SHP77 (cell line): ENCODE measurements at places on chromosomes 2 and 18.

- no peak for DNase-seq
Measured at GRCh38 chr2:221747289-221747972, 175.3 kb upstream of the EPHA4 start.

- DNase-seq: no peak
Measured at GRCh38 chr2:158142568-158143332, 41.1 kb downstream of the UPP2 start.

DNA sequence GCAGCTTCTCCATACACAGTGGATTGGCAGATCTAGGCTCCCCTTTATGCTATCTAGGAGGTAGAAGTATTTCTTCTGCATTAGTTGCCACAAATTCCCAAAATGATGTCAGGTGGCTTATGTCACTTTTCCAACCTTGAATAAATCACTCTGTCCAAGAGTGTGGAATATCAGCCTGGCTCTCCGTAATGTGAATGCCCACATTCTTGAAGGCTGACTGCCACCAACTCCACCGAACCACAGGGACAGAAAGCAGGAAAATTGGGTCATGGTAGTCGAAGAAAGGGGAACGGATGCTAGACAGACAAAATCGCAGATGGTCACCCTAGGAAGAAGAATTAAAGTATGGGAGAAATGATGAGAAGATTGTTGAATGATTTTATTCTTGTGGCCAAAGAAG, 624.9 kb upstream of the CDH2 start:
- DNase-seq: no peak

DNA sequence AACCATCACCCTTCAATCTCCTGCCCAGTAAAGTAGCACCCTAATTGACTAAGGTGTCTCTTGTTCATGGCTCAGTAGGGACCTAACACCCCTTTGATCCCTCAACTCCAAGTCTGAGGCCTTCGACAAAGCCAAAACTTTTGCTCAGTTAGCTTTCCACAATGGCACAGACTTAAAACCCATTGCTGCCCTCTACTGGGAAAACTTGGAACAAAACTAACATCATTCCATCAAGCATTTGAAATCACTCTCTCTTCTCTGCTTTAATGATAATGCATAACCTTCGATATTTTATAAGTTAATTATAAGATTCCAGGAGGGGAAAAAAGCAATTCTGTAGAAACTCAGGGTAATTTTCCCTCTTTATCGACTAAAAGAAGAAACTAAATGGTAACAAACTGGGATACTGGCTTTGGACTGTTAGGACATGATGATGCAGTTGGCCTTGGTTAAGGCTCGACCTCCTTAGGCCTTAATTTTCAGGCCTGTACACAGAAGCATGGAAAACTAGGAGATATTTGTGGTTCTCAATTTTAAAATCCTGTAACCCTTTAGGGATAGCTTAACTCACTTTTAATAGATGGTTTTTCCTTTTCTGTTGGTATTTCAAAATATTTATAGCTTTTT, 127.8 kb downstream of the STK39 start:
- peak; percentile 6 for DNase-seq

- DNase-seq: no peak
Measured at GRCh38 chr2:144496092-144496976, 23.6 kb downstream of the ZEB2 start.

DNA sequence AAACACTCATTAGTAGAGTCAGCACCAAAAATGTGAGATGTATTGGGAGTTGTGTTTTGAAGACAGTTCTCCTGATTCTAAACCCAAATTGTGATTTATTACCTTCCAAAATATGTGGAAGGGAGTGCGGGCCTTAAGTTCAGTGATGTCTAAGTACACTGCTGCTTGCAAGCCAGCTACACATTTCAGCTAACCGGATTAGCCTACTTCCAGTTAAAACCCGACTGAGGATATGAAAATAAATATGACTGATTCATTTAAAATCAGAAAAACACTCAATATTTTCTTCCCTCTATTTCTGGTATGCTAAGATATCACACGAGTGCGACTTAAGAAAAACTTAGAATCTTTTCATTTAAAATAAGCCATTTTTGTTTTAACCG, 907 bp downstream of the FHL2 start:
- DNase-seq: peak; percentile 3

DNA sequence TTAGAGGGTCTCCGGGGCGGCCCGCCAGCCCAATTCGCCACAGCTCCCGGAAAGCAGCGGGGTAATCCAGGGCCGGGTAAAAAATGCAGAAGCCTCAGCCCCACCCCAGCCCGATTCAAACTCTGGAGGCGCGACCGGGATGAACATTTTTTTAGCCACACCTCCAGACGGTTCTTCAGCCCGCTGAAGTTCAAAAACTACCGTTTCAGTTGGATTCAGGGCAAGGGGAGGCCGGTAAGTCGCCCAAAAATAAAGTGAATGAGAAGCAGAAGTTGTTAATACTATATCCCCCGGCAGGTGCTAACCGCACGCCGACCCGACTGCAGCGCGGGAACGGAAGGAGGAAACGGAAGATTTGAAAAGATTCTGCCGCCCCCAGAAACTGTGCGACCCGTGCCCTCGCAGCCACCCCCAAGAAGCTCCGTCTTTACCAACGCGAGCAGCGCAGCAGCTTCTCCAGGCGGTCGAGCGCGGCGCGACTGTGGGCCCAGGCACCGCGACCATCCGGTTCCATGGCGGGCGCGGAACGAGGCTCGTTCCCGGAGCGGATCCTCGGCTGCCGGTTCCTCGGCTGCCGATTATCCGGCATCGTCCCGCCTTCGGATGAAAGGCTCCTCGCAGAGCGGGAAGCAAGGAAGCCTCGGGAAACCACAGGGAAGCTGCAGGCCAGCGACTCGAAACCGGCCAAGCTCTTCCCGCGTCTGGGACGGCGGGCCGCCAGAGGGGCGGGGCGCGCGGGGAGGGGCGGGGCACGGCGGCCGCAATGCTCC, at the start of gene BARD1:
TSS of gene BARD1 (minus strand) at position 703 of the 770 bp plus-strand sequence. CDS start at position 589, 114 bp downstream.
- peak; percentile 42 for DNase-seq

DNA sequence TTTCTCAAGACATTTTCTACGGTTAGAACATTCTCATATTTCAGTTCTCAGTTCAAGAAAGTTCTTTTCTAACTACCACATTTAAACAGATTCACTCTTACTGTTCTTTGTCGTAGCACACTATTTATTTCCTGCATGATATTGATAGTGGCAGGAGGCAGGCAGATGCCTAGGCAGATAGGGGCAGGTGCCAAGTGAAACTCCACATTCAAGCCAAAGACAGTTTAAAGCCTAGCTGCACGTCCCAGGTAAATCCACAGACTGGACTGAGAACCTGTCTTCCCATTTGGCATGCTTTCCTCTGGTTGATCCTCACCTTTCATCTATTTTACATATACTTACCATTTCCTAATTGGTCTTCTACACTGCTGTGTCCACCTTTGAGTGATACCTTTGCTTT, 359.3 kb downstream of the TMX3 start:
- no peak for DNase-seq

GRCh38 chr2:240916571-240917008, 10.5 kb downstream of the CROCC2 start:
- DNase-seq: no peak

DNA sequence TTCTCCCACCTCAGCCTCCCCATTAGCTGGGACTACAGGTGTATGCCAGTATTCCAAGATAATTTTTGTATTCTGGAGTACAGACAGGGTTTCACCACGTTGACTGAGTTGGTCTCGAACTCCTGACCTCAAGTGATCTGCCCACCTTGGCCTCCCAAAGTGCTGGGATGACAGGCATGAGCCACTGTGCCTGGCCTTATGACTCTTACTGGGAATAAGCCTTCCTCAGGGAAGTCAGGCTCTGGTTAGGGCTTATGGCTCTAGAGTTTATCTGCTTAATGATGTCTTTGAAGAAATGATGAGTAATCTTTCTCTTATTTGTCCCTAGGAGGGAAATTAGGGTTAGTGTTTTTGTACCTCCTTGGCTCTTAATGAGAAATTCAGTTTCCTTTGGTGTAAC, 187.7 kb downstream of the FAM210A start:
- DNase-seq: no peak

DNA sequence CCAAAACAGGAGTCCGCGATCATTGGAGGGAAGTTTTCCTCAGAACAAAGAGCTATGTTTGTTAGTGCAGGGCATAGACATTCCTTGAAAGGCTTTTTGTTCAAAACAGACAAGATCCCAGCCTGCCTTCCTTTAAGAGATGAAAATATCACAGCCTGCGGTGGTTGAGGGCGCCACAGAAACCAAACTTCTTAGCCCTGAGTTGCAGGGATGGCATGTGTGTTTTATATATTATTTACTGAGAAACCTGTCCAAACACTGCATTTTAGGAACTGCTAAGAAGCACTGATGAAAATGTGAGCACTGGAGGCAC, 57.5 kb upstream of the TMEM178A start:
- no peak for DNase-seq

DNA sequence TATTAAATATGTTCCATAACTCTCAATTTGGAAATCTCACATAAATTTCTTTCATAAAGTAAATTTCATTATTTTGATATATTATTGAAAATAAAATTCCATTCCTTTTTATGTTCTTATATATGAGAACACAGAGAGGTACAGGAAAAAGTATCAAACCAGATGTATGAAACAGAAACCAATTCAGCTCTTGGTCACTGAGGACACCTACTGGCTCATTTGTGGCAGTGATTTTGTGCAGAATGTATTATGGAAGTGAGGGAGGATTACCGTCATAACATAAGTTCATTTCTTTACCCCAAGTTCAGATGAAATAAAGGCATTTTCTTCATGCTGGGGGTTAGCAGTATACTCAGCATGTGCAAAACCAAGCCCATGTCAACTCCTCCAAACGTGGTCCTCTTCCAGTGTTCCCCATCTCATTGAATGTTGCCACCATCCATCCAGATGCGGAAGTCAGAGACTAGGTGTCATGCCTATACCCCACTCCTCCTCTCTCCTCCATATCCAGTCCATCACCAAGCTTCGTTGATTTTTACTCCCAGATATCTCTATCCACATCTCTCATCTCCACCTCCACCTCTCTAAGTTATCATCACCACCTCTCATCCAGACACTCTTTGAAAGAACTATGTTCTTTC, 41.7 kb upstream of the MALL start:
- DNase-seq: no peak

DNA sequence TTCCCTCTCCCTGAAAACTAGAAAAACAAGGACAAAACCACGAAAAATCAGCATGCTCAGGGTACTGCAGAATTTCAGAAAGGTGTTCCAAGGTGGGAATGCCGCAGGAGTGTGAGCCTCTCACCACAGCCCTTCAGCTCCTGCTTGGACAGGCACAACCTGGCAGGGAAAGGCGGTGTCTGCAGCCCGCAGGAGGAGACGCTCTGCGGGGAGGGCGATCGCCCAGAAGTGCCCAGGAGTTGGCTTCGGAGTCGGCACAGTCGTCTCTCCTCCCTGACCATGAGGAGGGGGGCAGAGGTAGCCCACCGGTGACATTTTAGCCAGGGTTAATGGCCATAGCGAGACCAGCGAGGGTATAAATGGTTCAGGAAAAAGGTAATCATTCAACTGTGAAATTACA, 57.2 kb downstream of the TMEM18 start:
- DNase-seq: no peak

GRCh38 chr2:201964631-201965206, 68.9 kb upstream of the FZD7 start:
- no peak for DNase-seq

- DNase-seq: no peak
Measured at GRCh38 chr2:21687589-21687988, 563.8 kb downstream of the TDRD15 start.

- peak; percentile 7 for DNase-seq
Measured at GRCh38 chr2:229270551-229271410, at the start of gene PID1. Gene PID1, minus strand, starts transcription at chr2:229271287. Its CDS starts 244 bp downstream, at chr2:229271043.

- no peak for DNase-seq
Measured at GRCh38 chr2:144350151-144350802, 169.6 kb downstream of the ZEB2 start.

DNA sequence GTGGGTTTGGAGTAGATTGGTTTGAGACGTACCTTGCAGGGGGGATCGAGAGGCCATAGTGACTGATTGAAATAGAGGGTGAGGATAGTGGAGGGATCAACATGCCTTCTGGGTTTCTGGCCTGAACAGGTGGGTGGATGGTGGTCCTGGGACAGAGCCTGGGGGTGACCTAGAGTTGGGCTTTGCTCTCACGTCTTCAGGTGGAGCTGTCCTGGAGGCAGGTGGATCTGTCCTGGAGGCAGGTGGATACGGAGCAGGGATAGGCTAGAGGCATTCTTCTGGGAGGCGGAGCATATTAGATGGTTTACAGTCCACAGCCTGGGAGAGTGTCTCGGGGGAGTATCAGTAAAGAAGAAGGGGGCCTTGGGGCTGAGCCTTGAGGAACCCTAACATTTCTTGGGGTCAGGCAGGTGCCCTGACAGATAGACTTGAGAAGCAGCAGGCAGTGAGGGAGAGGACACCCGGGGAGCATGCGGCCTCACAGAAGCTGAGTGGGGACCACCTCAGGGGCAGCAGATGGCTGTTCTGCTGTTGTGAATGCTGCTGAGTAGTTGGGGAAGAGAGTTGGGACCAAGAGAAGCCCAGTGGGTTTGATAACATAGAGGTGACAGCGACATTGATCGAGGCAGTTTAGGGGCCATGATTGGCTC, 1.6 kb downstream of the CAPN10 start:
- no peak for DNase-seq

GRCh38 chr2:3277748-3278520, 99.7 kb downstream of the EIPR1 start:
- DNase-seq: no peak

- DNase-seq: no peak
Measured at GRCh38 chr2:134146620-134147019, 107.3 kb upstream of the MGAT5 start.

DNA sequence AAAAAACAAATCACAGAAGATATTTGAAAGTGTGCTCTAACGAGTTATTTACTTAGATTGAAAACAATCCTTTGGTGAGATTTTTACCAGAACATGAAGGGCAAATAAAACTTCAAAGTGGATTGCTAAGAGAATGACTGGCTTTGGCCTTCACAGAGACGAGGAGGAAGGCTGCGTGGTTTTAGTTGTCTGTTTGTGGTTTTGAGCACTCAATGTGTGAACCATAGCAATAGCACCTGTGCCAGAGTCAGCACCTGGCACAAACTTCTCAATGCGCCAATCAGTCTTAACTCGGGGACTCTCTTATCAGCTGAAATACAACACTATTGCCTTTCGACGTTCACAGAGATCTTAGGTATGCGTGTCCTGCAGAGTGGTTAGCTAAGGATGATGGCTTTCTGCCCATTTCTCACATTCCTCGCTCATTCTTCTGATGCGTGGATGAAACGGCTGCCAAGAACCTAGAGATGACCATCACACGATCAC, 70.0 kb downstream of the MBP start:
- no peak for DNase-seq

DNA sequence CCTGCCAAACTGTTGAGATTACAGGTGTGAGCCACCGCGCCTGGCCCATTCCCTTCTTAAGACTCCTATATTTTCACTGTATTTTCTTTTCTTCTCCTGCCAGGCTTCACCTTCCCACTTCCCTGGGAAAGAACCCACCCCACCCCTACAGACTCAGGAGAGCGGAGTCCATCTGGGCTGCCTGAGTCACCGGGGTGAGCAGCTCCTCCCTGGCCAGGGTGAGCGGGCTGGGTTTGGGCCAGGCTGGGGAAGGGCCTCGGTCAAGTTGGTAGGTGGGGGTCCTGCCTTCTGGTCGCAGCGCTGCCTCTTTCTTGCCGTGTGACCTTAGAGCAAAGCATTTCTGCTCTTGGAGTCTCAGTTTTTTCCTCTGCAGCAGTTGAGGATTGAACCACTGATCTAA, 2.1 kb upstream of the GAREM2 start:
- no peak for DNase-seq

GRCh38 chr2:230410861-230411569, 5.0 kb upstream of the SP100 start:
- no peak for DNase-seq

- no peak for DNase-seq
Measured at GRCh38 chr2:141522048-141522447, 608.8 kb downstream of the LRP1B start.

- peak; percentile 56 for DNase-seq
Measured at GRCh38 chr2:211745295-211746097, 793.1 kb downstream of the ERBB4 start.
